ENCODE measurements at places on chromosomes 16 and 17. TPM values are rescaled to one million over a fixed set of nuclear protein-coding genes. Genes with fewer than 3 reads are reported as not detected.

The CORO6 gene
- 1.7 TPM for total RNA-seq

The TPSG1 gene
- total RNA-seq, result not detected

The CRYBA1 gene
- total RNA-seq, result not detected

The CUEDC1 gene
- total RNA-seq, result 0.22 TPM

The HS3ST3B1 gene
- total RNA-seq, result 8.1 TPM

The ST3GAL2 gene
- total RNA-seq, result 5.6 TPM

The AURKB gene
- total RNA-seq, result 1.1 TPM

DNA sequence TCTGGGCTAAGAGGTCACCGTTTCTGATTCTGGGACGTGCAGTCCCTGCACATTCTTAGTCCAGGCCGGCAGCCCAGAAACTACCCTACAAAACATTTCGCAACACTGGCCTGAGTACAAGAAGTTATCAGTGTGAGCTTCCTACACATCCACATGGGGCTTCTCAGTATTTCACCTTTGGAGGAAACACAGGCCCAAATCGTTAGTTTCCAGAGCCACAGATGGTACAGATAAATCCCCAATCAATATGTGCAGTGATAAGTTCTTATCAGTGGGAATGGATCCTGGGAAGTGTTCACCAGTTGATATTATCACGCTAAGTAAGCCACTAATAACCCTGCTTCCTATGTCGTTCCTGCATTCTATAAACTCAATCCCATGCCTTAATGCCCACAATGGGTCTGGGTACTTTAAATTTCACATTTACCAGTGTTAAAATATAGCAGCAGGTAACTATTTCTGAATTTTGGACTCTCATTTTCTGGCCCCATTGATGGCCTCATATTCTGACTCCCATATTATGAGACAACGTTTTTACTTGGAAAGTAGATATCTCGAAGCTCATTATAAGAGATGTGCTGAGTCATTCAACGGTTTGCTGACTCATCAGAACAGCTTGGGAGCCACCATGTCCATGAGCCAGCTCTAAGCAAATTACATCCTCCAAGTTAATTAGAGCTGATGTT, 370.2 kb upstream of the MAF start:
- no peak for DNase-seq

GRCh38 chr16:4082474-4083044, 33.7 kb downstream of the ADCY9 start:
- DNase-seq, result no peak

DNA sequence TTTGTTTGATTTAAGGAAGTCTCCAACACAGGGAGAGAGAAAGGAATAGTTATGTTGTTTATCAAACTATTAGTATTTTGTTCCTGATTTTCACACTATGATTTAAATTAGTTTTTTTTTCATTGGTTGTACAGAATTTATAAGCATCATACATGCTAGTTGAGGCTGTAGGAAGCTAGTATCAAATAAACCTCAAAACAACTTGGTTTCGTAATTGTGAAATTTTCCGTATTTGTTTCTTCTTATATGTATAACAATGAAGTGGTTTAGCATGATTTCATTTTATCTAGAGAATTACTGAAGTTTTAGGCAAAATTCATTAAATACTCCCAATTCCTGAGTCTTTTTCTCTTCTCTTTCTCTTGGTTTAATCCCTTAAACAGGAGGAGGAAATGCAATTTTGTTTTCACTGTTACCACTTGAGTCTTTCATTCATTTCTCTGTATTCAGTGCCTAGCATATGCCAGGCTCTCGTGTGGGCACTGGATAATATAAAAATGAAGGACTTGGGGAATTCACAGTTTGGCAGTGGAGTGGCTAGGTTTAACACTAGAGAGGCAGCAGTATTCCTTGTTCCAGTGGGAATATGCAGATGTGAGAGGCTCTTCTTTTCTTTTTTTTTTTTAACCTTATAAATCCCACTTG, 1.8 kb downstream of the CYLD start:
- DNase-seq, result no peak

GRCh38 chr17:692116-692515, 22.5 kb downstream of the VPS53 start:
- DNase-seq, result no peak

DNA sequence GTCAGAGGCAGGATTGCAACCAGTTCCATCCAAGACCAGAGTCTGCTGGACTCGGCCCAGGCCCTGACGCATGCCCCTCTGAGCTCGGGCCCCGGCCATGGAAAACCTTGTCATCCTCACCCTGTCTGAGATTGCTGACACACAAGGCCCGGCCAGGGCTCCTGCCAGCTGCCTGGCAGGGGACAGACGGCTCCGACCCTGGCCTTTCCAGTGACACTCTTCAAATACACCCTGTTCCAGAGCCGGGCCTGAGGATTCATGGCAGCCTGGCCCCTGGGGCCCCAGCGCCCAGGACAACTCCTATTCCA, 3.2 kb upstream of the PABPN1L start:
- DNase-seq, result no peak

DNA sequence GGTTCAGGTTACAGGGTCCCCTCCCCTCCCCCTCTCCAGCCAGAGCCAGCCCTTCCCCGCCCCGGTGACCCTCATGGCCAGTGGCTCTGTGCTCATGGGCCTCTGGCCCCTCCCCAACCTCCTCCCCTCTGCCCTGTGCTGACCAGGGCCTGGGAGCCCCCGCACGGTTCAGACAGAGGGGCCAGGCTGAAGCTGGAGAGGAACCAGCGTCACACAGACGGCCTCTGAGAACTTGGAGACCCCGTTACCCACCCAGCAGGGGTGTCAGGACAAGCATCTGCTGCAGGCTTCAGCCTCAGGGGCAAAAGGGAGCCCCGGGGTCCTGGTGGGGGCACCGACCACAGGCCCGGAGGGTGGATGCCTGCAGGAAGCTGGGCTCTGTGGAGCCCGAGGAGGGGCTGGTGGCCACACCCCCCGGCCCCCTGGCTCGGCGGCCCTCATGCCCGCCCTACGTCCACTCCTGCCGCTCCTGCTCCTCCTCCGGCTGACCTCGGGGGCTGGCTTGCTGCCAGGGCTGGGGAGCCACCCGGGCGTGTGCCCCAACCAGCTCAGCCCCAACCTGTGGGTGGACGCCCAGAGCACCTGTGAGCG, at the start of gene WFIKKN1:
WFIKKN1 (plus strand) TSS at position 171 of the 591 bp plus-strand sequence; CDS start at position 440, 269 bp downstream.
- no peak for DNase-seq

Measured in CD8-positive, alpha-beta T cell (primary cell).